ENCODE measurements at places on chromosomes 7 and 10.

GRCh38 chr10:130191380-130191779 lies 55.2 kb downstream of the GLRX3 start:
- no peak for DNase-seq

DNA sequence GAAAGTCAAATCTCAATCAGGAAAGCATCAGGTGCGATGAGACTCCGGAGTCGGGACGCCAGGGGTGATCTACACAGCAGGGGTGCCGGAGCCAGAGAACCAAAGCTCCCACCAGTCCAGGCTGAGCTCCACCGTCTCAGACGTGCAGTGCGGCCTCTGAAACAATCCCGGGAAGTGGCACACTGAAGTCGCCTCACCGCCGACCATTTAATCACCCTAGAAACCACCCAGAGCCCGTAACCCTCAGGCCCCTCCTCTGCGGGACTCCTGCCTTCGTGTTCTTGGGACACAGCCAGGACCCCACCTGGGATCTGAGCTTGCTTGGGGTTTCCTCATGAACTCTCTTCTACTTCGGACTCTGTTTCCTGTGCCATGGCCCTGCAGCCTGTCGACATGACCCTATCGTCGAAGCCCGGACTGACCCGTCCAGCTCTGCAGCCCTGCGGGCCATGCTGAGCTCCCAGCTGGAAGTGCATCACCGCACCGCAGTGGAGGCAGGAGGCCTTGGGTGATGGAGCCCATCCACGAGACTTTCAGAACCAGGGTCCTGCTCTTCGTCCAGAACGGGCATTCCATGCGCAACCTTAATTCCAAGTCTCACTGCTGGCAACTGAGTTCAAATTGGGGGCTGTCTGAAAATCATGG lies 266.4 kb downstream of the PTPRN2 start:
- DNase-seq: no peak

DNA sequence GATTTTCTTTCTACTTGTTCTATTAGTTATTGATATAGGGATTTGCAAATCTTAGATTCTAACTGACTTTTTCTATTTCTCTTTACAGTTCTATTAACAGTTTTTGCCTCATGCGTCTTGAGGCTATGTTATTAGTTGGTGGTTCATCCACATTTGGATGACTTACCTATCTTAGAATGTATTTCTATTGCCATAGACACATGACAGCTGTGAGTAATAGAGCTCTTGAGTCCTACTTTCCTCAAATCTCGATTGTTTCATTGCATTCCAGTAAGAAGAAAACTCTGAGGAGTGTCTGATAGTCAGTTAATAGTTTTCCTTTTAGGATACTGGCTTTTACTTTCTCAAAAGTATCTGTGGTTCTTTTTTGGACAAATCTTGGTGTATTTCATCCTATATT lies 241.4 kb upstream of the ZNF32 start:
- DNase-seq: no peak

GRCh38 chr7:99833289-99833877 lies 5.6 kb downstream of the CYP3A43 start:
- peak; percentile 31 for DNase-seq

DNA sequence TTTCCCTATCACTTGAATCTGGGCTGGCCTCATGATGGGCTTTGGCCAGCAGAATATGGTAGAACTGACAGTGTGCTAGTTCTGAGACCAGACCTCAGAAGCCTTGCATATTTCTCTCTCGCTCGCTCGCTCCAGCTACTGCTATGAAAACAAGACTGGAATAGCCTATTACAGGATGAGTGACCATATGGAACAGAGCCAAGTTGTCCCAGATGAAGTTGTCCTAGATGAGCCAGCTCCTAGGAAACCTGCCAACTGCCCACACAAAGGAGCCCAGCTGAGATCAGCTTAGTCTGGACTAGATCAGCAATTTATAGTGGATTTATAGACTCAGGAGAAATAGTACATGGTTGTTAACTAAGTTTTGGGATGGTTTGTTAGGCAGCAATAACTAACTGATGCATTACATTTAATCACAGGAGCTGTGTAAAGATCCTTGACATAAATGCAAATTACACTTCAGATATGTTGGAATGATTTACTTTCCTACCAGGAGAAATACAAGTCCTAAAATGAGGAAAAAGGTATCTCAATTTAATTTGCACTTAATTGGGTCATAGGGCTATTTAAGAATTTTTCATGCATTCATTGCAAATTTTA lies 6.8 kb upstream of the HECW1 start:
- DNase-seq: no peak

DNA sequence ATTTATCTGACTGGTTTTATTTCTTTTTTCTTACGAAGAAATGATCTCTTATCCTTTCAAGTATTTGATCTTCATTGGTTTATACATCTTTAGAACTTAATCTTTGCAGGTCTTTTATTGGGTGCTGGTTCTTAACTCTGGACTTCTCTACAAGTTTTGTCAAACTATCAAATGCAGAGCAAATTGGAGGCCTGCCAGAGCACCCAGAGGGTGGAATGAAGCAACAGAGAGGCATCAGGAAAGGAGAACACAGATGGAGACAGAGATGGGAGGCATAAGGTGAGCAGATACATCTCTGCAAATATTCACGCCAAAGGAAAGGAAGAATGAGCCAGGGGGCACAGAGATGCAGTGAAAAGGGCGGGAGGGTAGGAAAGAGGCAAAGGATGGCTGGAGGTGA lies 130.3 kb downstream of the PKD1L1 start:
- DNase-seq: no peak

GRCh38 chr7:128947854-128948253 lies 10.1 kb downstream of the IRF5 start:
- DNase-seq: no peak

DNA sequence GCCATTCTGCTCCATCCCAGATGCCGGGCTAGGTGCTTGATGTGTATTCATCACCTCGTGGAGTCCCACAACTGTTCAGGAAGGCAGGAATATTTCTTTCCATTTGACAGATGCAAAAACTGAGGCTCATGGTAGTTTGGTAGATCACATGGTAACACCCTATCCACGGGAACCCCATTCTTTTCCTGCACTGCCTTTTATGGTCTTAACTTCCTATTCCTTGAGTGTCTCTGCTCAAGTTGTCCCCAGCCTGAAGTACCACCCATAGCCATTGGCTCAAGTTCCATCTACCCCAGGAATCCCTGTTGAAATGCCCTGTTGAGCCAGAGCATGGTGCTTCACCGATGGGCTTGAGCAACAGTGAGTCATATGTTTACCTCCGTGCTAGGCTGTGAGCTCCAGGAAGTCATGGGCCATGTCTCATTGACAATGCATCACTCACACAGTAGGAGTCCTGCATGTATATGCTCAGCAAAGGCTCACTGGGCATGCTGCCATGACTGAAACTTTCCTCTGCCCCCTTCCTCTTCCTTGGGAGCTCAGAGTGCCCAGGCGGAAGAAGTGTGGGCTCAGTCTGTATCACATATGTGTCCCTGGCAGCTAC lies 71.7 kb upstream of the ADAM12 start:
- DNase-seq: peak; percentile 30

DNA sequence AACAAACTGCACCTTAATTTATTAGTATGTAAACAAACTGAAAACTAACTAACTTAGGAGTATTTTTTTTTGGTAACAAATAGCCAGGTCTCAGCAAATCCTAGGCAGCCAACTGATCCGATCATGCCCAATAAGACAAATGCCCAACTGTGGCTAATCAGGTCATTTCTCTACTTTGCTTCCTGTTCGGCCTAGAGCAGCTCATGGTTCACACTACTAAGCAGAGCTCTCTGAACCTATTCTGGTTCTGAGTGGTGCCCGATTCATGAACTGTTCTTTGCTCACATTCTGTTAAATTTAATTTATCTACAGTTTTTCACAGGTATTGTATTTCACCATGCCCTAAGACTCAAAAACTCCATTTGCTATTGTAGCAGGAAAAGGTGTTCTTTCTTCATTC lies 55.1 kb downstream of the CCDC3 start:
- no peak for DNase-seq

DNA sequence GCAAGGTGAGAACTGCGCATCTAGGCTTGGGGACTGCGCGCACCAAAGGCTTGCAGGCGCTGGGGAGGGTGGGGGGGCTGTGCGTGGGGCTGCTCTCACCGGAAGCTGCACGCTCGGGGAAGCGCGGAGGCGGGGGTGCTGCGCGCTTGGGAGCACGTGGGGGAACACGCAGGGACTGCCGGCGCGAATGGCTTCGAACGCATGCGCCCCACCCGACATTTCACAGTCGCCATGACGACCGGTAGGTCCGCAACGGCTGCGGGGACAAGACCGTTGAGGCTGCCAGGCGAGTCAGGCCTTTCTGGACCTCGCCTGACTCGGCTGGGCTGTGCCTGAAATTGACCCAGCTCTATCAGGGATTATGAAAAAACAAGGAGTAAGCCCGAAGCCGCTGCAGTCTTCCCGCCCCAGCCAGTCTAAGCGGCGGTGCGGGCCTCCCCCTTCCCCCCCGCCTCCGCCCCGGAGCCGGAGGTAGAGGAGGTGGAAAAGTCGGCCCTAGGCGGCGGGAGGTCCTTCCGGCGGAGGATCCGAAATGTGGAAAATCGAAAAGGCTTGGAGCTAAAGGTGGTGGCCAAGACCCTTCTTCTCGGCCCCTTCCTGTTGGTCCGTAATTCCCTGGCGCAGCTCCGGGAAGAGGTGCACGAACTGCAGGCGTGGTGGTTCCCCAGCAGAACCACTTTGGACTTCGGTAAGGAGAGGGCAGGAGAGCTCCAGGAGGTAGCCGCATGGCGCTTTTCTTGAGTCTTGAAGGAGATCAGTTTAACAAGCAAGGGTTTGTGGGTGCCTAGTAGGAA lies 34.9 kb upstream of the STEAP1 start:
- peak; percentile 11 for DNase-seq

- no peak for DNase-seq
These were observed 85.1 kb downstream of the SUGCT start for GRCh38 chr7:40219917-40220316.

DNA sequence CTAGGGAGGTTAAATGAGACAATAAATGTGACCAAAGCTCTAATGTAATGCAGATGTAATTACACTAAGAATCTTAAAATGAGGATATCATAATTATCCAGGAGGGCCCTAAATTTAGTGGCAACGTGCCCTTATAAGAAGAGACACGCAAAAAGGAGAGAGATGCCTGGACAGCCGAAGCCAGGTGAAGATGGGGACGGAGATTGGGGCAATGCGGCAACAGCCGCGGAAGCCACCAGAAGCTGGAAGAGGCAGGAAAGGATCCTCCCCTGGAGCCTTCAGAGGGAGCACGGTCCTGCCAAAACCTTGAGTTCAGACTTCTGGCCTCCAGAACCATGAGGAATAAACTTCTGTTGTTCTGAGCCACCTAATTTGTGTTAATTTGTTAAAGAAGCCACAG lies 25.3 kb upstream of the C10orf71 start:
- DNase-seq: no peak

GRCh38 chr10:60955957-60956425 lies 12.0 kb upstream of the RHOBTB1 start:
- DNase-seq: peak; percentile 30

- DNase-seq: peak; percentile 48
These were observed 1.3 kb downstream of the LSMEM1 start for GRCh38 chr7:112481833-112482670.

DNA sequence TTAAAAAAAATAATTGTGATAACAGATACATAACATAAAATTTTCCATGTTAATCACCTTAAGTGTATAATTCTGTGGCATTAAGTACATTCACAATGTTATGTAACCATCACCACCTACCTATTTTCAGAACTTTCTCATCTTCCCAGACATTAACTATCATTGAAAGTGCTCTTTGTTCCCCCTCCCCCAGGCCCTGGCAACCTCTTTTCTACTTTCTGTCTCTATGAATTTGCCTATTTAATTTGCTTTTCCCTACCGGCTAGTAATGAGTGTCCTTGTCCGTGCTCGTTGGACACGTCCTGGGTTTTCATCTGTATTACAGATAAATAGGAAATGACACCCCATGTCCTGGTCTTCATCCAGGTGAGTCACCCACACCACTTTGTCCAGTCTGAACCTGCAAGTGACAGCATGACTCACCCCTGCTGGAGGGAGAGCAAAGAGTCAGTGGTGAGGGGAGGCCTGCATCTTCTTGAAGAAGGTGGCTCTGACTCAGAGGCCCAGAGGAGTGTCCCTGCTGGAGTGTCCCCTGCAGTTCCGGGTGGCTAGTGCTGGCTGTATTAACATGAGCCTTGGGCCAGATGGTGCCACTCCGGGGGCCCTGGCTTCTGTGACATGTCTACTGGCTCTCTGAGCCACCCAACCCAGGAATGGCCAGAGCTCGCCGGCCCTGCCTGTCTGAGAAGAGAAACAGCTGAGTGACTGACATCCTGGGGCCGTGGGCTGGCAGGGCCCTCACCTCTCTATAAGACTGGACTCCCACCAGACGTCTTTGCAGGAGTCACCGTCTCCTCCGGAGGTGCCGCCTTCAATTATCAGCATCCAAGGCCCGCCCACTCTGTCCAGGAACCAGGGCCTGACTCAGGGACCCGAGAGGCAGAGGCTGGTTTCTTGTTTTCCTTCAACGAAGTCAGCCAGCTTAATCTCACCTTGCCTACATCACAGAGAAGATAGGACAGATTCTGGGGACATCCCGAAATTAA lies 503.2 kb upstream of the MKI67 start:
- peak; percentile 76 for DNase-seq

- DNase-seq: peak; percentile 22
These were observed 94.8 kb upstream of the ZNF804B start for GRCh38 chr7:88664630-88665233.

GRCh38 chr10:132946806-132947546 lies 4.6 kb upstream of the CFAP46 start:
- DNase-seq: no peak

- DNase-seq: no peak
These were observed 1351.3 kb upstream of the SORCS1 start for GRCh38 chr10:108515821-108516220.

GRCh38 chr7:16417906-16418305 lies 3.4 kb downstream of the CRPPA start:
- no peak for DNase-seq

DNA sequence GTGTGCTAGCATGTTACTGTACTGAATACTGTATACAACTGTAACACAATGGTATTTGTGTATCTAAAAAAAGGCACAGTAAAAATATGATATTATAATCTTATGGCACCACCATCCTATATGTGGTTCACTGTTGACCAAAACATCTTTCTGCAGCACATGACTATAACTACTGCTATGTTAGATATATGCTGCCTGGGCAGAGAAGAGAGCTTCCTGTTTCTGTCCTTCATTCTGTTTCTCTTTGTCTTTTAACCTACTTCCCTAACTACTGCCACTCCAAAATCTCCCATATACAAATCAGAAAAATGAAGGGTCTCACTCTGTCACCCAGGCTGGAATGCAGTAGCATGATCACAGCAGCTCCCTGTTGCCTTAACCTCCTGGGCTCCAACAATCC lies 8.8 kb upstream of the FGL2 start:
- no peak for DNase-seq

DNA sequence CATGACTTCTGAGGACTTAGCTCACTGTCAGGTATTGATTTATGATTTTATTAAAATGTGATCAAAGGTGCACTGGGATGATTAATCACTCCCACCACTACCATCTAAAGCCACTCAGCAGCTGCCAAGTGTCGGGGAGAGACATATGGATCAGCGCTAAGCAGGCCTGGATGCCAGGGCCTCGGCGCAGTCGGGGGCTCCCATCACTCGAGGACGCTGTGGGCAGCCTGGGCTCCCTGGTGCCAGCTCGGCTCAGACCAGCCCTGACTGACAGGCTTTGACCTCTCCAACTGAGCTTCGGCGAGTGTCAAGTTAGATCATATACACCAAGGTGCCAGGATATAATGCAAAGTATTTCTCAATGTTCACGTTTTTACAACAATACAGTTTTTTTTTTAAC lies 267.7 kb downstream of the ACTR3B start:
- DNase-seq: no peak
